Activated CD4-positive, CD25-positive, alpha-beta regulatory T cell (primary cell): ENCODE measurements at places on chromosomes 11 and 22.

- DNase-seq = no peak
These were observed 110.8 kb downstream of the LDLRAD3 start for GRCh38 chr11:36054628-36055027.

GRCh38 chr11:12599408-12600143 is 74.6 kb upstream of the TEAD1 start:
- no peak for DNase-seq

- DNase-seq = no peak
These were observed 25.6 kb downstream of the RPL3 start for GRCh38 chr22:39293766-39294368.

- no peak for DNase-seq
These were observed 18.4 kb downstream of the MTMR3 start for GRCh38 chr22:29901354-29901753.

GRCh38 chr11:43419460-43419859 is 60.7 kb downstream of the TTC17 start:
- no peak for DNase-seq

GRCh38 chr11:34811858-34812257 is 104.3 kb downstream of the APIP start:
- DNase-seq = no peak

- no peak for DNase-seq
These were observed 378.7 kb upstream of the ANO5 start for GRCh38 chr11:21814169-21814568.

DNA sequence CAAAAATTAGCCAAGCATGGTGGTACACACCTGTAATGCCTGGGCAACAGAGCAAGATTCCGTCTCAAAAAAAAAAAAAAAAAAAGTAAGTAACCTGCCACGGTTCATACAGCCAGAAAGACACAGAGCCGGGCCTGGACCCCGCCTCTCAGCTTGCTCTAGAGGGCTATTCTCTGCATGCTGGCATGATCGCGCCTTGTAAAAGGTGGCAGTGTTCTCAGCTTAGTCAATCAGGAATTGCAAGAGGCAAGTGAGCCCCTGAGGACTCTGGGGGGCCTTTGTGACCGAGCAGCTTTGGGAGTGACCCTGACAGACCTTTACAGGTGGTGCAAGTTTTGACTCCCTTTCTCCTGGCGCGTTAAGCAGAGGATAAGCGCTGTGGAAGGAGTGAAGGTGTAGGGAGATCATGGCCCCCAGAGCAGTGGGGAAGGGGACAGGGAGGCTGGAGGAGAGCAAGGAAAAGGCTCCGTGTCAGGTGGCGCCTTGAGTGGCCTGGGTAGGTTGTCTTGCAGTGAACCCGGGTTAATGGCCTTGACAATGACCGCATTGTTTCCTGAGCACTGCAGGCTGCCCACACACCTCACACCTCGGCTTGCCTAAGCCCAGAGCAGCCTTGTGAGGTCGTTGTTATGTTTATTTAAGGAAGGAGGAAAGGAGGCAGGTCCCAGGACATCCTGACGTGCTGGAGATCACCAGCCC is 48.9 kb downstream of the CDPF1 start:
- no peak for DNase-seq

DNA sequence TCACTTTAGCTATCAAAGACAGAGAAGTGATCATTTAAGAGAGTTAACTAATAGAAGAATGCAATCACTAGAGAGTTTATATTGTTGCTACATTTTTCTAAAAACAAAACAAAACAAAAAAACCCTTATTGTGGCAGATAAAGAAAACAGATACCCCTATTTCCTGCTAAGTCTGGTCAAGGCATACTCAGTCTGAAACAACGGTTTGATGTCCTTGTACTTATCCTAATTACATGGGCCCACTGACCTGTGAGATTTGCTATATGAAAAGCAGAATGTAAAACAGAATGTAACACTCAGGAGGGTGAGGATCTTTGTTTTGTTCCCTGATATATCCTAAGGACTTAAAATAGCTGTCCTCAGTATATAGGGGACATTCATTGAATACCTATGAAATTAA is 24.6 kb downstream of the MAML2 start:
- DNase-seq = no peak

- no peak for DNase-seq
These were observed 17.9 kb upstream of the EMID1 start for GRCh38 chr22:29187831-29188230.

DNA sequence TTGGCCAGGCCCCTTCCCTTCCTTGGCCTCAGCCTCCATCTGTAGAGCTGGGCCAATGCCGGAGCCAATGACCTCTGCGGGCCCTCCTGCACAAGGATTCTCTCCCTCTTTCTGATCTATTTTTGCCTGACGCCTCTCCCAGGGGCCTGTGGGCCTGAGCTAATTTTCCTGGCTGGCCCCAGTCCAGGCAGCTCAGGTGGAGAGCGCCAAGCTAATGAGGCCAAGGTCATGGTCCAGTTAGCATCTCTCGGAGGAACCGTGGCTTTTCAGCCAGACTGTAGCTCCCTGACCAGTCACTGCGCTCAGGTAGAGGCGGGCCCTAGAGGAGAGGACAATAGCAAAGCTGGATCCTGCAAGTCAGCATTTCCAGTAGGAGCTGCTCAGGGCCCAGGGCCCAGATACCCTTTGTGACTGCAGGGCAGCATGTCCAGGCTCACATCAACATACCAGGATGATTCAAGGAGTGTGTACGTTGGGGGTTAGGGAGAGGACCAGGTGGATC is 43.5 kb downstream of the APOL3 start:
- no peak for DNase-seq

- DNase-seq = no peak
These were observed 5.4 kb downstream of the SMCO4 start for GRCh38 chr11:93537767-93538261.

DNA sequence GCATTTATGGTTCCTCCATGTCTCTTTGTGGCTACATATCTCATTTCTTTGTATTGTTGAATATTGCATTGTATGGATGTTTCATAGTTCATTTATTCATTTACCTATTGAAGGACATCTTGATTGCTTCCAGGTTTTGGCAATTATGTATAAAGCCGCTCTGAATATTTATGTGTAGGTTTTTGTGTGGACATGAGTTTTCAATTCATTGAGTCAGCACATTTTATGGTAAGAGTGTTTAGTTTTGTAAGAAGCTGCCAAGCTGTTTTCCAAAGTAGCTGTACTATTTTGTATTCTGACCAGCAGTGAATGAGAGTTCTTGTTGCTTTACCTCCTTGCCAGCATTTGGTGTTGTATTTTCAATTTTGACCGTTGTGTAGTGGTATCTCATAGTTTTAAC is 39.2 kb downstream of the KDM2A start:
- no peak for DNase-seq

DNA sequence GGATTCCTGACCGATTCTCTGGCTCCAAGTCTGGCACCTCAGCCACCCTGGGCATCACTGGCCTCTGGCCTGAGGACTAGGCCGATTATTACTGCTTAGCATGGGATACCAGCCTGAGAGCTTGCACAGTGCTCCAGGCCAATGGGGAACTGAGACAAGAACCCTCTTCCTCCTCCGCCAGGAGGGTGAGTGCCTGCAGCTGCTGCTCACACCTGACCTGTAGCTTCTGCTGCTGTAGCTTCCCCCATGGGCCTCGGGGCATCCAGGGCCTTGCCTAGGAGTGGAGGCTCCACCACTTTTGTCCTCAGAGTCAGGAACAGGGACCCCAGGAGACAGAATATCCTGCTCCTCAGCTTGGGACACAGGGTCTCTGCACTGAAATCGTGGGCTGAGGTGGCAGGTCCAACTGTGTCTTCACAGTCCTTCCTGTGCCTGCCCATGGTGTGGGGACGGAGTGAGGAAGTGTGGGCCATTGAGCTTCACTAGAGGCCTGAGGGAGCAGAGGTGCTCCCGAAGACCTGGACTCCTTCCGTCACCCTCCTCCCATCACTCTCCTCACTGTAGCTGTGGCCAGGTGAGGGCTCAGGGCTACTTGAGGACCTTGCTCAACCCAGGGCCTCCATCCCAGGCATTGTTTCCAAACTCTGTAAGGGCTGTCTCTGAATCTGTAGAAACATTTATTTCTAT is 103.8 kb downstream of the ZNF280B start:
- DNase-seq = no peak

DNA sequence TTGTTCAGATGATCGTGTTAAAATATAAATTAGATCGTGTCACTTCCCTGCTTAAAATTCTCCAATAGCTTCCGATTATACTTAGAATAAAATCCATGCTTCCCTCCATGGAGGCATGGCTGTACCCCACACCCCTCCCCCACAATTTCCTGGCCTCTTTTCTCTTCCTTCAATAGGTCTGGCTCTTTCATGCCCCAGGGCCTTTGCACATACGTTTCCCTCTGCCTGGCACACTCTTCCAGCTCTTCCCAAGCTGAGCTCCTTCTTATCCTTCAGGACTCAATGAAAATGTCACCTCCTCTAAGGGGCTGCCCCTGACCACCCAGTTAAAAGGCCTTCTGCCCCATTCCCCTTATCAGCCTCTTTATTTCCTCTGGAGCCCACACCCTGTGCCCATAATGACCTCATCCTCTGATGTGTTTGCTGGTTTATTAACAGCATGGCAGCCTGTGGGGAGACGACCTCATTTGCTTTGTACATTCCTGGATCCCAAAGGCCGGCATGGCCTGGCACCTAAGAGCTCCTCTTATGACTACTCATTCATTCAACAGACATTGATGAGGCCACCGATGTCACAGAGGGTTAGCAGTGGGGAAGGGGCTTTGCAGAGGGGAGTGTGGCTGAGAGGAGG is 9.0 kb upstream of the FLRT1 start:
- DNase-seq = no peak

DNA sequence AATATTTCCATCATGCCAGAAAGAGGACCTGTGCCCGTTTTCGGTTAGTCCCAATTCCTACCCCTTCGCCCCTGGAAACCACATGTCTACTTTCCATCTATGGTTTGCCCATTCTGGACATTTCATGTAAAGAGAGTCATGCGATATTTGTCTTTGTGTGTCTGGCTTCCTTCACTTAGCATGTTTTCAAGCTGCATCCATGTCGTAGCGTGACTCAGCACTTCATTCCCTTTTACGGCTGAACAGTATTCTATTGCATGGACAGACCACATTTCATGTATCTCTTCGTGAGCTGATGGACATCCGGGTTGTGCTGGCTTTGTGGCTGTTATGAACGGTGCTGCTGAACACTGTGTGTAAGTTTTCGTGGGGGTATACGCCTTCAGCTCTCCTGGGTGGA is 43.4 kb downstream of the SCUBE1 start:
- no peak for DNase-seq

DNA sequence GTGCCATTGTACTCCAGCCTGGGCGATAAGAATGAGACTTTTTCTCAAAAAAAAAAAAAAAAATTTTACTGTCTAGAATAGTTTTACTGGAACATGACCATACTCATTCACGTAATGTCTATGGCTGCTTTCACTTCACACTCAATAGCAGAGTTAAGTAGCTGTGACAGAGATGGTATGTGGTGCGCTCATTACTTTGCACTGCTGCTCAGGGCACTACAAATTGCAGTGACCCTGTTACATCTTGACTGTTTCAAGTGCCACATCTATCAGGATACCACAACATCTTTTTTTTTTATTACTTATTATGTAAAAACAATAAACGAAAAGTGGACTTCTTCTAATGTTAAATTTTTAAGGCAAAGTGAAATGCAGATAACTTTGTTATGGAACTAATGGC is 110.3 kb downstream of the ARHGAP20 start:
- DNase-seq = no peak

GRCh38 chr11:5626196-5626595 is 1.4 kb downstream of the TRIM34 start:
- DNase-seq = no peak

DNA sequence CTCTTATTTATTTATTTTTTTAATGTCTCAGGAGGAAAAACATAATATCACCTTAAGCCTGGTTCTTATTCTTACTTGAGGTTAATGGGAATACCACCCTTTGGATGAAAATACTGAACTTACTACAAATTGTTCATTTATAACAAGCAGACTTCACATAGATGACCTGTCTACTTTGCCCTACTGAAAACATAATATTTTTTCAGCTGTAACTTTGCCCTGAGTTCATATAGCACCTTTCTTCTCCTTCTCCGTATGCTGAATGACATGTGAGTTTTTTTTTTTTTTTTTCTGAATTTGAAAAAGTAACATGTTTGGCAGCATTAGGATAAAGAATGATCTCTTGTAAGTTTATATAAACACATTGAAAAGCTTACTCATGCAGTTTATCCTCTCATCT is 186.8 kb downstream of the TMEM135 start:
- no peak for DNase-seq

GRCh38 chr11:50333861-50334260 is 301.2 kb downstream of the OR4C45 start:
- DNase-seq = no peak

DNA sequence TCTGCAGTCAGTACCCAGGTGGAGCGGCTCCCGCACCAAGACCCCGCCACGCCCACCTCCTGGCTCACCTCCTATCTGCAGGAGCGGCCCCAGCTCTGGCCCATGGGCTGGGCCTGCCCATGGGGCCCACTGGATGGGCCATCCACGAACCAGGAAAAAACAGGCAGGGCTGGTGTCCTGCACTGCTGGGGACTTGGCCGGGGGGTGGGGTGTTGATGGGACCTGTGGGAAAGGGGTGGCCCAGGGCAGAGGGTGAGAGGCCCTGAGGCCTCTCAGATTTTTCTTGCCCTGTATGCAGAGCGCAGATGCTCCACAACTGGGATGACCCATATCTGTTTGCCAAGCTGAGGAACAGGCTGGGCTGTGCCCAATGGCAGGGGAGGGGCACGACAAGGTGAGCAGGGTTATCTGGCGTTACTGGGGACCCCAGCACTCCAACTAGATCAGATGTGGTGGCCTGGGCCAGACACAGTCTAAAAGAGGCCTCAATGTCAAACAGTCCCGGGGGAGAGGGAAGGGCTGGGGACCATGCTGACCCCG is 2.7 kb upstream of the PIM3 start:
- no peak for DNase-seq

DNA sequence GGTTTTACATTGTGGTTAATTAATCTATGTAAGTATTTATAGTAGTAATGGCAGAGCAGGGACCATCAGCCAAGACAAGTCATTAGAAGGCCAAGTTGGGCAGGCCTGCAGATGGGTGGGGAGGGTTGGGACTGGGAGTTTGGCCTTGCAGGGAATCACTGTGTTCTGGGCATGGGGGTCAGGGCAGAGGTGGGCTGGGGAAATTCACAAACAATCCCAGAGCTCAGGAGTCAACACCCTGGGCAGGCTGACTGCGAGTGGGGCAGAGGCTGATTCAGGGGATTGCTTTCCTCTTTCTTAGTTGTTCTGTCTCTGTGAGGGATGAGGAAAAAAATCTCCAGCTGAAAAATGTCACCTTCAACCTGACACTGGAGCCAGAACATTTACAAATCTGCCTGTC is 322.5 kb downstream of the NTM start:
- DNase-seq = no peak

GRCh38 chr11:102611291-102611690 is 13.8 kb downstream of the MMP20 start:
- DNase-seq = no peak

DNA sequence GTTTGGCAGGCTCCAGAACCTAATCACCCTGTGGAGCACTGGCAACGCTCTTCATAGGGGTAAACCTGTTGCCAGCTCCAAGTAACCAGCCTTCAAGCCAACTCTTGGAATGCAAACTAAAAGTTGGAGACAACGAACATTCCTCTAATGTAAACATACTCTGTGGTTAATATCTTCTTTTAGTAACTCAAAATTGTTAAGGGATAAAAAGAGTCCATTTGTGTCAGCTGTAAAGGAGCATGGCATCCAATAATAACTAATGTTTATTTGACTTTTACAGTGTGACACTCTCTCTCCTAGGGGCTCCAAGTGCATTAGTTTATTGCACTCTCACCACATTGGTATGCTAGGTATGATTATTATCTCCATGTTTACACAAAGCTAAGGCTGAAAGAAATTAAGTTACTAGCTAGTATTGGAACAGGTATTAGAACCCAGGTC is 31.0 kb upstream of the AMOTL1 start:
- DNase-seq = no peak

GRCh38 chr11:17386331-17387084 is 2.0 kb downstream of the KCNJ11 start:
- peak; percentile 20 for DNase-seq
